ENCODE measurements at places on chromosomes 2 and 18.
A peak's percentile ranks its signal among the peaks of the same experiment; 100 is the strongest.

- no peak for DNase-seq
Observed at GRCh38 chr2:235032466-235032865, 80.6 kb downstream of the SH3BP4 start.

- DNase-seq, result no peak
Observed at GRCh38 chr2:3956892-3957291, 253.5 kb downstream of the DCDC2C start.

GRCh38 chr2:127423478-127423843 lies 5.2 kb downstream of the PROC start:
- DNase-seq, result no peak

DNA sequence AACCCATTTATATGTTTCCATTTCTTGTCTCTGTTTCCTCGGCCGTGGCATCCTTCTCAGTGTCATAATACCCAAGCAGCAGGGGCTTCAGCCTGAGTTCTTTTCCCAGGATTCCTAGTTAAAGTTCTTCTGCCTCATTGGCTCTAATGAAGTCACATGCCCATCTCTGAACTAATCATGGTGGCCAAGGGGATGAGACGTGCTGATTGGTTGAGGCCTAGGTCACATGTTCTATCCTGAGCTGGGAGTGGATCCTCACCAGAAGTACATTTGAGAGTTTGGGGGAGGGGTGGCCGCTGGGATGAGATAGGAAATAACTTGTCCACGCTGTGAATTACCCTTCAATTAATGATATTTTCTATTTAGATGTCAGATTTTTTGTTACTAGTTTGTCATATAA lies 3.8 kb upstream of the UGT1A5 start:
- no peak for DNase-seq

DNA sequence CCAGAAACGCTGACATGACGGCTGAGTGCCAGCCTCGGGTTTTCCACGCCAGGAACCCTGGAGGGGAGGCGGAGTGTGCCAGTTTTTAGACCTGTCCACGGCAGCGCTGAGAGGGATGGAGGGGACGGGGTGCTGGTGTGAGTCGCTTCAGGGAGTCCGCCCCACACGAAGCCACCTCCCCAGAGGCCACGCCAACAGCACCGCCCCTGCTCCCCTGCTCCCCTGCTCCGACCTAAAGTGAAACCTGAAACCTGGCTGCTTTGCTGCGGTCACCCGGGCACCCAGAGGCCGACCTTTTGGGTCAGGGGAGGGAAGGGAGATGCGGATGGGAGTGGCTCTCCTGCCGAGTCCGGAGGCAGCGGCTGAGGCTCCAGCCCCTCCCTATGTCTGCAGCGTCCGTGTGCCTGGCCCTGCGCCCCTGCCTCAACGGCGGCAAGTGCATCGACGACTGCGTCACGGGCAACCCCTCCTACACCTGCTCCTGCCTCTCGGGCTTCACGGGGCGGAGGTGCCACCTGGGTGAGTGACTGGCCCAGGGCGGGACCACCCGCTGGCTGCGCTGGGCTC lies 38.1 kb downstream of the SNED1 start:
- DNase-seq, result no peak

GRCh38 chr2:172693037-172693436 lies 42.6 kb upstream of the RAPGEF4 start:
- no peak for DNase-seq

GRCh38 chr2:9264301-9264700 lies 57.7 kb downstream of the ASAP2 start:
- DNase-seq, result no peak

DNA sequence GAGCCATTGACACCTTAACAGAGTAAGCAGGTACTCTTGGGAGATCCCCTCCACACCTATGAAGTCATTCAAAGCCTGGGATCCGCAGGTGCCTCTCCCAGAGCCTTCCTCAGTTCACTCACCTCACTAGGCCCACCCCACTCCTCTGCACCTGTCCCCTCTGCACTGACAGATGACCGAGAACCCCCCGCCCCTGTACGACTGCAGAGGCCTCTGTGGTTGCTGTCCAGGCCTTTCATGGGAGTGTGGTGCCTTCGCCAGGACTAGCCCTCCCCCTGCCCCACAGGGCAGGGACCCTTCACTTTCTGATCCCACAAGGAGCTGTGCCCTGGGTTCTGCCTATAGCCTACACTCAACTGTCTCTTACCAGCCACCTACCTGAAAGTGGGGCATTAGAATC lies 238.5 kb downstream of the ZBTB7C start:
- DNase-seq, result no peak

GRCh38 chr2:235806986-235807750 lies 313.3 kb downstream of the AGAP1 start:
- no peak for DNase-seq

GRCh38 chr2:207157162-207157481 lies 8.6 kb downstream of the KLF7 start:
- no peak for DNase-seq

- DNase-seq, result no peak
Observed at GRCh38 chr2:71951083-71951468, 196.6 kb downstream of the CYP26B1 start.

- no peak for DNase-seq
Observed at GRCh38 chr2:227163998-227164762, at the start of the genes COL4A3 and COL4A4. TSS of gene COL4A3 (plus strand) at chr2:227164624. CDS start at chr2:227164727, 103 bp downstream. TSS of gene COL4A4 (minus strand) at chr2:227164205. CDS start at chr2:227147483, 16,722 bp downstream.

GRCh38 chr2:223500709-223501108 lies 101.5 kb downstream of the SCG2 start:
- no peak for DNase-seq

GRCh38 chr2:122414902-122415301 lies 659.5 kb downstream of the TSN start:
- no peak for DNase-seq

- DNase-seq, result no peak
Observed at GRCh38 chr18:59915606-59916005, 15.8 kb downstream of the PMAIP1 start.

- DNase-seq, result no peak
Observed at GRCh38 chr2:122639176-122639575, 883.7 kb downstream of the TSN start.

DNA sequence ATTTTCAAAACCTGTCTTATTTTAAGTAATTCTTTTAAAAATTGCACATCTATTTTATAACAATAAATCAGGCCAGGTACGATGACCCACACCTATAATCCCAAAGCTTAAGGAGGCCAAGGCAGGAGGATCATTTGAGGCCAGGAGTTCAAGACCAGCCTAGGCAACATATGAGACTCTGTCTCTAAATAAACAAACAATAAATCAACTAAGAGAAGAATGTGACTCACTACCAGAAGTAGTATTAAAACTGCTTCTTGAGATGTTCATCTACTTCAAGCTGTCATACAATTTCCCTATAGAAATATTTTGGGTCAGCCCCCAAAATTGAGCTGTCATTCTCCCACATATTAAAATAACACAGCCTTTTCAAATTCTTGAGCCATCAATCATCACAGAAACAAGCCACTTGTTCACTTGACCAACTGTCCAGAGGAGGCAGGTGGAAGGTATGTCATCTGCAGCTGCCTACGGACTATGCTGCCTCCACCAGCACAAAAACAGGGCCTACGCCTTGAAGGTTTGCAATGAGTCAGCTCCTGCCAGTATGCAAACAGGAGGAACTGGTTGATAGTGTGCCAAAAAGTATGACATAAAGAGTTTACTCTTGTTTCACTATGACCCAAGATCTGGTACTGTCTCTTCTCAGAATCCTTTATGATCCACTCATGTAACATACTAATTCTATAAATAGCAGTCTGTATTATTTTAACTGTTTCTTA lies 33.6 kb downstream of the KIDINS220 start:
- DNase-seq, result no peak

GRCh38 chr18:33532978-33533377 lies 45.0 kb upstream of the ASXL3 start:
- no peak for DNase-seq

GRCh38 chr18:67151366-67151765 lies 365.2 kb downstream of the DSEL start:
- peak; percentile 16 for DNase-seq

GRCh38 chr2:122326471-122326870 lies 571.0 kb downstream of the TSN start:
- DNase-seq, result no peak

DNA sequence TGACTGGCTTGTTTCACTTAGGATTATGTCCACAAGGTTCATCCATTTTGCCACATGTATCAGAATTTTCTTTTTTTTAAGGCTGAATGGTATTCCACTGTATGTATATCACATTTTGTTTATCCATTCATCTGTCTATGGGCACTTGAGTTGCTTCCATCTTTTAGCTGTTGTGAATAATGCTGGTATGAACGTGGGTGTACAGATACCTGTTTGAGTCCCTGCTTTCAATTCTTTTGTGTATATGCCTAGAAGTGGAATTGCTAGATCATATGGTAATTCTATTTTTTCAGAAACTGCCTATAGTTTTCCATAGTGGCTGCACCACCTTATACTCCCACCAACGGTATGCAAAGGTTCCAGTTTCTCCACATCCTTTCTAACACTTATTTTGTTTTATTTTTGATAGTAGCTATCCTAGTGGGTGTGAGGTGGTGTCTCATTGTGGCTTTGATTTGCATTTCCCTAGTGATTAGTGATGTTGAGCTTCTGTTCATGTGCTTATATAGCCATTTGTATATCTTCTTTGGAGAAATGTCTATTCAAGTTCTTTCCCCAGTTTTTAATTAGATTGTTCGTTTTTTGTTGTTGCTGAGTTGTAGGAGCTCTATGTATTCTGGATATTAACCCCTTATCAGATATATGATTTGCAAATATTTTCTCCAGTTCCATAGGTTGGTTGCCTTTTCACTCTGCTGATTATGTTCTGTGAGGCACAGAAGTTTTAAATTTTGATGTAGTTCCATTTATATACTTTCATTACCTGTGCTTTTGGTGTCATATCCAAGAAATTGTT lies 40.7 kb downstream of the TTC39C start:
- DNase-seq, result no peak

DNA sequence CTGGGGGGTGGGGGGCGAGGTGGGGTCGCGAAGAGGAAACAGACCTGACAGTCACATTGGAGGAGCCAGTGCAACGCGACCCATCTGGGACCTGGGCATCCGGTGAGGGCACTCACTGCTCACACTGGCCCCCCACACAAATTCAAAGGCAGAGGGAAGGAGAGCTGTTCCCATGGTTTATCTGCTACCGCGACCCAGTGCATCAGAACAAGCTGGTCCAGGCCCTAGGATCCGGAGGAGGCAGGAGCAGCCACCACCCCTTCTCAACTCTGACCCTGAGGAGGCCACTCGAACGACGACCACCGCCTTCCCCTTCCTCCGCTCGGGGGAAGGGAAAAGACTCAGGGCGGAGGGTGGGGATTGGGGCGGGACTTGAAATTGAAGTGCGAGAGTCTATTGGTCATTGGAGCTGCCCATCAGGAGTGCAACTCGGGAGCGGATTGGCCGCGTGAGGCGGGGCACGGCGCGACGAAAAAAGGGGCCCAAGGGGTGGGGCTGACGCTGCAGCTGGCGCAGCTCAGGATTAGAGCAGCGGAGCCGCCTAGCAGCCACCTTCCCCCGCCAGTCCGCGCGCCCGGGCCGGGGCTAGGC lies at the start of gene CDK5R2:
CDK5R2 (plus strand) TSS at position 526 of the 591 bp plus-strand sequence. CDS start 155 bp downstream, outside the sequence.
- DNase-seq, result peak; percentile 72

DNA sequence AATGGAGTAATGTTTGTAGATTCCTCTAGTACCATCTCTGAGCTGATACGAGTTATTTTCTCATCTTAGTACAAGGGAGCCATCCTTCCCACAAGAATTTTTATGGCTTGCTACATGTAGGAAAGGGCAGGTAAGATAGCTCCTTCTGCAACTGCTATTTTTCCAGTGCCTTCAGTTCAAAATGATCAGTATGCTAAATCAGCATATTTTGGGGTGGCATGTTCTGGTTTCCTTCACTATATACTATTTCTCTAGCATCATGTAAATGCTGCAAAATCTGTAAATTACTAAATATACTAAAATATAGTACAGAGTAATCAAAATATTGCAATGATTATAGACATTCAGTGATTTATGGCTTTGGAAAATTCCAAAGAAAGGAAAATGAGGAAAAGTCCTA lies 1230.0 kb upstream of the CHAC2 start:
- no peak for DNase-seq

Measured in substantia nigra (tissue), 51 donors.